ENCODE measurements at places on chromosomes 7 and 10.

DNA sequence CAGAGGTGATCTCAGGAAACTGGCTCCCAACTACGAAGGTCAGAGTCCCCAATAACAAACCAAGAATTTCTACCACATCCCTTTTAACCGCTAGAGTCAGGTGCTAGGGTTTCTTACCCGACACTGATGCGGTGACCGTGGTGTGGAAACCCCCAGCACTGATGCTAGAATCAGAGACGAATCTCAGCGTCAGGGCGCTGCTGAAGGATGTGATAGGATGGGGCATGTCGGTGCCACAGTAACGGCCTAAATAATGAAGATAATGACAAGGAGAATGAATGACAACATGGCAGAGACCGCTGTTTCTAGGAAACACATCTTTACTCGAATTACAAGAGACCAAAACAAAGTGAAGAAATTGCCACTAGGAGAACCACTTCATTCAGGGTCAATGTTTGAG is 131.1 kb upstream of the RSU1 start:
- no peak for DNase-seq

- no peak for DNase-seq
Observed at GRCh38 chr7:98049034-98049433, 57.6 kb upstream of the LMTK2 start.

DNA sequence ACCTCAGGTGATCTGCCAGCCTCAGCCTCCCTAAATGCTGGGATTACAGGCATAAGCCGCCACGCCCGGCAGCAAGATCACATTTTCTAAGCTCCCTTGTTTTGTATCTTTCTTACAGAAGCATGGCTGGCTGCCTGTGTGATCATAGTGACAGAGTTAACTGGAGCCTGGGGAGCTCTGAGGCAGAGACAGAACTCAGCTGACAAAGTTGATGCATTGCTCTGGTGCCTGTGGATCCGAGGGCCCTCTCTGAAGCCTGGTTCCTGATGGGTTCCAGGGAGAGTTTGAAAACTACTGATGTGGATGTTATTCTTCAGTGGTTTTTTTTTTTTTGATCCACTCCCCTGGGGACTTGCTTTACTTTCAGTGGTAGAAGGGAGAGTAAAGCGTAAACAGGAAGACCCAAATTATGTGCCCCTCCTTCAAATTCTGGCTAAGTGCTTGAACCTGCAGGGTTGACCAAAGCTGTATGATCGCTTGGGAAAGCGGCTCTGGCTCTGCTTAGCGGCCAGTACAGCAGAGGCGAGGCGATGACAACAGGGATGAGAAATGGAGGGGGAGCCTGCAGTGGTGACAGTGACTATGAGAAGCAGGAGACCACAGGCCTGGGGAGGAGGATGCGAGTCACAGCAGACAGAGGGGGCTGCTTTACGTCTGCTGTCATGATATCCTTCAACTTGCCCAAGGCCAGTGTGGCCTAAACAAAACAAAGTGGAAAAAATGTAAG is 6.8 kb upstream of the EFCAB10 start:
- no peak for DNase-seq

DNA sequence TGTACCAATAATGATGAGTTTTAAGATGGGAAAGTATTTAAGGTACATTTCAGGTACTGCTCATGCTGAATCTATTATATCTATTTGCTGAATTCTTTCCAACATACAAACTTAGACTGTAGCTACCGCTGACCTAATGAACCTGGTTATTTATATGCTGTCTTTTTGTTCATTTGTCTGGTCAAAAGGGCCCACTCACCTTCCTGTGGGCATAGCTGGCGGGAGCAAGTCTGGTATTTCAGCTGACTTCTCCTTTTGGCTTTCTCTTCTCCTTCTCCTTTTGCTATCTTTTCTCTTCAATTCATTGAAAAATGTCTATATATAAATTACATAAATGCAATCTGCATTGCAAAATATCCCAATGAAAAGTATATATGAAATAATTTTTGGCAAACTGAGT is 9.5 kb downstream of the PLXDC2 start:
- no peak for DNase-seq

- no peak for DNase-seq
Observed at GRCh38 chr7:85821926-85822325, 635.1 kb upstream of the SEMA3D start.

GRCh38 chr10:118753331-118754228 is 1.2 kb downstream of the CACUL1 start:
- DNase-seq, result no peak

DNA sequence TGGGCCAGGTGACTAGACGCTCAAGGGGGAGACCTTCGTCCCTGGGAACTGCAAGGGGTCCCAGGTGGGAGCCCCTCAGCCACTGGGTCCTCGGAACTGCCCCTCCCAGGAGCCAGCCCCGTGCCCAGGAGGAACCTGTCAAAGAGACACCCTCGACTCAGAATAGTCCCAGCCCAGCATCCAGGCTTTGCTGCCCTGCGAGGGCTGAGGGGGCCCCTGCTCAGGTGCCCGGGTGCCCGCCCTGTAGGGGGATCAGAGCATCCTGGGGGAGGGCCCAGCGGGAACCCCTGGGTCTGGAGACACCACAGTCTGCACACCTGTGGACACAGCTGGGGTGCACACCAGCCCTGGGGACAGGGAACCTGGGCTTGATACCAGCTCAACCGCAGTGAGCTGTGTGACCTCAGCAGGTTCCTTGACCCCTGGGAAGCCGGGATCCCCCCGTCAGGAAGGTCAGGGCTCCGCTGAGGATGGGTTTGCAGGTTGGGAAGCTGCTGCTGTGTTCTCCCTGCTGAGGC is 407 bp downstream of the ELN start:
- no peak for DNase-seq

DNA sequence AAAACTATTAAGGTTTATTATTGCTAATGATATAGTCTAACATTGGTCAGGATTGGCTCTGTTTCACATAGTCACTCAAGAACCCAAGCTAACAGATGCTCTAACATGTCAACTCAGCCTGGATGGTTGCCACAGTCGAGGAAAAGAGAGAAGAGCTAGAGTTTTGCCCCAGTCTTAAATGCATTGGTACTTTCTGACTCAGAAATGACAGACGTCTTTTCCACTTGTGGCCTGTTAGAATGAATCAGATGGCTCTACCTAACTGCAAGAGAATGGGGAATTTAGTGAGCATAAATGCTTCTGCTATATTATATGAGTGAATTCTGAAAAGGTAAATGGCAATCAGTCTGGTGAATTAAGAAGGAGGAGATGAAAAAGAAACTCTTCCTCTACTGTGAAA is 13.9 kb downstream of the HECTD2 start:
- DNase-seq, result no peak

GRCh38 chr10:11683529-11684320 is 58.5 kb upstream of the ECHDC3 start:
- no peak for DNase-seq

DNA sequence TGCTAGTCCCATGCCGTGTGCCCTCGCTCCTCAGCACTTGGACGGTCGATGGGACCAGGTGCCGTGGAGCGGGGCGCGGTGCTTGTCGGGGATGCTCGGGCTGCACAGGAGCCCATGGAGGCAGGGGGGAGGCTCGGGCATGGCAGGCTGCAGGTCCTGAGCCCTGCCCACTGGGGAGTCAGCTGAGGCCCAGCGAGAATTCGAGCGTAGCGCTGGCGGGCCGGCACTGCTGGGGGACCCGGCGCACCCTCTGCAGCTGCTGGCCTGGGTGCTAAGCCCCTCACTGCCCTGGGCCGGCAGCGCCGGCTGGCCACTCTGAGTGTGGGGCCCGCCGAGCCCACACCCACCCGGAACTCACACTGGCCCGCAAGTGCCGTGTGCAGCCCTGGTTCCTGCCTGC is 44.7 kb downstream of the ST7 start:
- no peak for DNase-seq

DNA sequence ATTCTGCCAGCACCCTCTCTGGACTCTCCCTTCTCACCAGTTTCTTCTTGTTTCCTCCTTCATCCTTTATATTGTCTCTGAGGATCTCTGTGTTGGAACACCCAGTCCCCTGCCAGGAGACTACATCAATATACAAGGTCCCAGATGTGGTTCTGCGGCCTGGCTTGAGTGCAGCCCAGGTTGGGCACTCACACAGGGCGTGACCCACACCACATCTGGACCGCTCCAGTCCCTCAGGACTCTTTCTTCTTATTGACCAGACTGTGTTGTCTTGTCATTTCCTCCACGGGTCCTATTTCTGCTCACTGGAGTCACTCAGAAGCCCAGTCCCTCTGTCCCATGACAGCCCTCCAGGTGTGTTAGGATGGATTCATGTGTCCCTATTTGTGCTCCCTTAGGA is 26.0 kb downstream of the NKX2-3 start:
- DNase-seq, result no peak

DNA sequence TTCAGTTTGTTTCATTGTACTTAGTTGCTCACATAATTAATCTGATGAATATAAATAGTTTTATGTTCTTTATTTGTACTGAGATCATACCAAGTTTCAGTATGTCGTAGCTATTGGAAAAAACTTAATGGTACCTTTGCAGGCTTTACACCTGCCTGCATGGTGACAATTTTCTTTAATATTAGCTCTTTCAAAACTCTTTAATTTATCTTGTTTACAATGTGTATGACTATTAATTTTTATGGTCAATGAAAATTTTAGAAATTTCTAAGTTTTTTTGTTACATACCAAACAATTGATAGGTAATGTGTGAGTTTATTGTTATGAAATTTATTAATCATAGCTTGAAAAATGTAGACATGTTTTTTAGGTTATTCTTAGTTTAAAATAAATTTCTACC is 4.0 kb downstream of the DYNC2I1 start:
- no peak for DNase-seq

DNA sequence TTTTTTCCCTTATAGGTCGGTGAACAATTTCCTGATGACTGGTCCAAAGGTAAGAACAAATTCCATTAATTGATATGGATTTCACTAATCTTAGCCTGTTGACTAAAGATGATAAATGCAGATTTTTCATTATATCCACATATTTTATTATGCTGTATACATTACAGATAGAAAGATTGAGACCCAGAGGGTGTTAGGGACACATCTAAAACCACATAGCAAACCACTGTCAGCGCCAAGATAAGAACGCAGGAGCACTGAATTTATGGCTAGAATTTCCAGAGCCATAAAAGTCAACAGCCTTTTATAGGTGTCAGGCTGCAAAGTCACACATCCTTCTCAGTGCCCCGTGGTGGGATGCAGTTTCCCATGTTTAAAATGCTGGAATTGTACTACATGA is 16.2 kb downstream of the WNT8B start:
- DNase-seq, result no peak

- no peak for DNase-seq
Observed at GRCh38 chr7:137276189-137276588, 67.3 kb downstream of the PTN start.

DNA sequence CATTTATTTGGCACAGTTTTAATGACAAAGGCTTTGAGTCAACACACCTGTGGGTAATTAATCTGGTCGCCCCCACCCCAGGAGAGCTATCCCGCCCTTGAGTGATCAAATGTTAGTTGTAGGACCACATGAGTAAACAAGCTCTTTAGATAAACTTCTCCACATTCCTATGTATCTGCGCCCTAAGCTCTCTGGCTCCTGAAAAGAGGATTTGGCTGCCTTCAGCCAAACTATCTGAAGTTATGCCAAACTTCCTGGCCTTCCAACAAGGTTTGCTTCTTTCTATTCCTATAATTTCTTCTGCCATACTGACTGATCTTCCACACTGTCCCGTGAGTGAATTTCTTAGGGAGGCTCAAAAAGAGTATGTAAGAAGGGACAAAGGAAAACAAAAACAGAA is 134.2 kb downstream of the RALA start:
- no peak for DNase-seq

- DNase-seq, result no peak
Observed at GRCh38 chr10:74227697-74228424, 76.8 kb downstream of the ADK start.

GRCh38 chr10:60728056-60728455 is 50.2 kb upstream of the CDK1 start:
- DNase-seq, result peak; percentile 31

GRCh38 chr7:55481155-55481554 is 91.1 kb downstream of the VOPP1 start:
- no peak for DNase-seq

GRCh38 chr7:23894892-23895569 is 185.0 kb downstream of the STK31 start:
- no peak for DNase-seq

- DNase-seq, result no peak
Observed at GRCh38 chr10:88389456-88389855, 193.7 kb downstream of the RNLS start.

- DNase-seq, result no peak
Observed at GRCh38 chr10:21926358-21926925, 77.1 kb downstream of the DNAJC1 start.

DNA sequence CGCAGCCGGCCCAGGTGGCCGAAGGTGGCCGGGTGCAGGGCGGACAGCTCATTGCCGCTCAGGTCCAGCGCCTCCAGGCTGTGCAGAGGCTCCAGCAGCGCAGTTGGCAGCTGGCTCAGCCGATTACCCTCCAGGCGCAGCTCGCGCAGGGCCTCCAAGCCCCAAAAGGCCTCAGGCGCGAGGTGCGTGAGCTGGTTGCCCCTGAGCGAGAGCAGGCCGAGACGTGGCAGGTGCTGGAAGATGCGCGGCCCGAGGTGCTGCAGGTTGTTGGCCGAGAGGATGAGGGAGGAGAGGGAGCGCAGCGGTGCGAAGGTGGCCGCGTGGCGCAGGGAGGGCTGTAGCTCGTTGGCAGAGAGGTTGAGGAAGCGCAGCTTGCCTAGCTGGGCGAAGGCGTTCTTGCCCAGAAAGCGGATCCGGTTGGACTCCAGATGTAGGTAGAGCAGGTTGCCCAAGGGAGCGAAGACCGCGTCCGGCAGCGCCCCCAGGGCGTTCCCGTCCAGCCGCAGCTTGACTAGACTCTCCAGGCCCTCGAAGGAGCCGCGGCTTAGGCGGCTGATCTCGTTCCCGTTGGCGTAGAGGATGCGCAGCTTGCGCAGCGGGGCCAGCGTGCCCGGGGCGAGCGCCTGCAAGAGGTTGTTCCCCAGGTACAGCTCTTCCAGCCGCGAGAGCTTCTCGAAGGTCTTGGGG is 923 bp downstream of the TRIL start:
- DNase-seq, result no peak

DNA sequence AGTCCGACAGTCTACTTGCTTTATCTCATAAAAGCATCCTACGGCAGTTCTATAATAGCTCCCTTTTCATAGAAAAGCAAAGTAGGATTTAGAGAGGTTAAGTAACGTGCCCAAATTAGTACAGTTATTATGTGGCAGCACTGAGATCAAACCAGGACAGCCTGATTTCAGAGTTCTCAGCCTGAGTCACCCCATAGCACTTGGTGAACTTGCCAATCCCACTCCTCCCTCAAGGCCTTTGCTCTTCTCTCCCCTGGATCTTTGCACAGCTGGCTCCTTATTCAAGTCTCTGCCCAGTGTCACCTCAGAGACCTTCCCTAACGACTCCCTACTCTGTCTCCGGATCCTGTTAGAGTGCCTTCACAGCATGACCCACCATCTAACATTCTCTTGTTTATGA is 438.0 kb upstream of the NFE2L3 start:
- DNase-seq, result no peak

GRCh38 chr10:77325233-77325537 is 312.4 kb downstream of the KCNMA1 start:
- DNase-seq, result no peak

DNA sequence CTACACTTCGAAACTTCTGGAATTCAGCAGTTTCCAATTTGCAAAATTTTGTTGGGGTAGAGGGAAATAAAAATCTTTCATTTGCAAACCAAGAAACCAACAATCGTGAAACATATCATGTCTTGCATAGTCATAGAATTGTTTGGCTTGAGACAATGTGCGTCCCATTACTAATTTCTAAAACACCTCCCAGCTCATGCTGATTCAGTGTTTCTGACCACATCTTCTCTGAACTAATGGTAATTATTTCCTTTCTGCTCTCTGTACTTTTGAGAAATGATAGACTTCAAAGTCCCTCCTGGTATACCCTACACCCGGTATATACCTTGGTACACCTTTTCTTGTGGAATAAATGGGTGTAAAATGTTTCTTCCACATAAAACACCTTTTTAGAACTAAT is 41.8 kb upstream of the TSPAN13 start:
- no peak for DNase-seq

All from stimulated activated CD4-positive, alpha-beta T cell treated with anti-CD3 and anti-CD28 coated beads, Interleukin-1b, Interleukin-23, amount 100 ng/mL, for 4 hours (primary cell).